ENCODE measurements at places on chromosomes 6 and 20. TPM values are rescaled to one million over a fixed set of nuclear protein-coding genes. Genes with fewer than 3 reads are reported as not detected.

DNA sequence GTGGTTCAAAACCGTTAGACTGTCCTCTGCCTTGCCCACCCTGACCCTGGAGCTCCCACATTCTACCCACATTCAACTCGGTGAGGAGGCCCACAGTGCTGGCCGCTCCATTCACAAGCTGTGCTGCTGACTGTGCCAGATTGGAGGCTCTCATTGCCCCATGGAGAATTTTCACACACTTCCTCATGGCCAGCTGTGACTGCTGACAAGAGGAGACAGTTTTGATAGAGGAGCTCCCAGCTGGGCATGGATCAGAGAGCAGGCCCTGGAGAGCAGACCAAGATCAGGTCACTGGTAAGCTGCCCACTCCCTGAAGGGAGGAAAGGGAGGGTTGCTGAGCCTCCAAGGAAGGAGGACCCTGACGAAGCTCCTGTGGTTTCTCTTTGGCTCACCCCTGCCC is 246.1 kb upstream of the RIN2 start:
- no peak for DNase-seq

DNA sequence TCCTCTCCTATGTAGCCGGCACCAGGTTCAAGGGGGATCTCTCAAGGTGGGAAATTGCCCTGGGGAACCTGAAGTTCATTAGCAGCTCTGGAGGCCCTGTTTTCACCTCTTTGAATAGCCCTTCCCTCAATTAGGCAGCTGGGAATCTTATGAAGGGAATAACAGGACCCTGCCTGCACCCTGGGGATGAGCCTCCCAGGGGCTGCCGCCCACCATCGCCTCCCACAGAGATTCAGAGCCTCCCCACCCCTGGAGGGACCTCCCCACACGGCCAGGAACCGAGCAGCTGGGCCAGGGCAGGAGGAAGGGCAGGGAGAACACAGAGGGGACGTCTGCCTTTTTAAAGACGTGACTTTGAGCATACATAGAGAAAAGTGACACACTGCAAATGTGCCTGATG is 4.6 kb upstream of the EEF1A2 start:
- DNase-seq, result no peak

- no peak for DNase-seq
Measured at GRCh38 chr20:50883856-50884255, 47.4 kb downstream of the ADNP start.

GRCh38 chr6:16836144-16836981 is 75.1 kb upstream of the ATXN1 start:
- no peak for DNase-seq

- DNase-seq, result no peak
Measured at GRCh38 chr6:158003910-158004700, 22.4 kb downstream of the SYNJ2 start.

DNA sequence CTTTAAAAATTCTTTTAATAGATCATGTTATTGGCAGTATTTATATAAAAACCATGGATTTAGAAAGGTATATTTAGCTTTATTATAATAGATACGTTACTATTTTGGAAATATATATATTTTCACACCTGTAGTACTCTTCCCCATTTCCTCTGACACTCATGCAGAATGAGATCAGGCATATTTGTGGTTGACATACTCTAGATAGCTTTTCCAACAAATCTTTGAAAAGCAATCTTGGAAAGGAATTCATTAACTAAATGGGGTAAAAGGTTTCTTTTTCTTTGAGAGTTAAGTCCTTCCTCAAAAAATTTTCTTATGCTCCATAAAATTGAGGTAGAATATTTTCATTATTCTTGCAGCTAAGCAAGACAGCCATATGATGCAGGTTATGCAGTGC is 14.5 kb downstream of the ASF1A start:
- DNase-seq, result no peak

DNA sequence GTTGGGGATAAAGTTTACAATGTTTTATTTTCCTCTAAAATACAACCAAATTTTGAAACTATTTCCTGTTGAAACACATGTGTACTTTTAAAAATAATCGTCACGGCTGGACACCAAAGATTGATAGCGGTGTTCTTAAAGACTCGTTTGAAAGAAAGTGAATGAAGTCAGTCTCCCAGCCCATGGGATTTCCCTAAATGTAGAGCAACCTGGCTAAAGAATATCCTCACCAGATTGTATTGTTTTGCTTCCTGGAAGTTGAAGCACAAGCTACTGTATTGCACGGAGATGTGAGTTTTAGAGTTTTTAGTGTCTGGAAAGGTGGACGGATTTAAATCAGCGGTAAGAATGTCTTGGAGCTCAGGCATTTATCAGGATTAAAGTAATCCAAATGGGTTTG is 189.5 kb downstream of the THBS2 start:
- DNase-seq, result no peak

- no peak for DNase-seq
Measured at GRCh38 chr6:103047567-103047966, 1654.1 kb downstream of the GRIK2 start.

DNA sequence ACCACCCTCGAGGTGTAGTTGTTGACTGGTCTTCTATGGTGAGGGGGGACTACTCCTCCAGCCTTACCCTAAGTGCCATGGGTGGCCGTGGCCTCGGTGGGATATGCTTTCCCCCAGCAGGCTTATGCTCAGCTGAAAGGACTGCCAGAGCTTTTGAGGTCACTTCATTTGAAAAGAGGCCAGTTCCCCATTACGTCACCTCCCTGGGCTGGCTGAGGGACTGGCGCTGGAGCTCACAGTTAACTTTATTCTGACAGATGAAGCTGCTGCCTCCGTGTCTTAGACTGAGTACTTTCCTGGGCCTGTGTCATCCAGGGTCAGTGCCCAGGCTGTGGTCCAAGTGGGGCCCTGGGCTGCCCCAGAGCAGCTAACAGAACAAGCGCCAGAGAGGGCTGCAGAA is 42.8 kb upstream of the PCMTD2 start:
- DNase-seq, result no peak

DNA sequence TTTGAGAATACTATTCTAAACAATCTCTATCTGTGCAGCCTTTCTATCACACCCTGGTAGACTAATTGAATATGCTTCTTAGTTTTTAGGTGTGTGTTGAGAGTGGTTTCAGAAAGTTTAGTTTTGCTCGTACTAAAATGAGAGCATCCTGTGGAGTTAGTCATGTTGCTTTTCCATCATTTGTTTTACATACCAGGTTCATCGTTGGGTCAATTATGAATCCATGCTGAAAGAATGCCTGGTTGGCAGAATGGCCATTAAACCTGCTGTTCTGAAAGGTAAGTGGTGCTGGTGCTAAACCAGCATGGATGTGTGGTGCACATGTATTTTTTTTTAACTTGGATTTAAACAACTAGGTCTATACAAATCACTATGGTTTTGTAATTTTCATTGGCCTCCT is 49.3 kb downstream of the CYB5R4 start:
- no peak for DNase-seq

Gene TSPO2
- not detected for total RNA-seq

Gene PRKN
- not detected for total RNA-seq

Gene COL11A2
- 0.61 TPM for total RNA-seq

Gene TNFRSF21
- 3.5 TPM for total RNA-seq

Gene BIRC7
- total RNA-seq, result not detected

Gene PLCB1
- total RNA-seq, result 5.3 TPM

Measured in activated T-helper 1 cell treated with anti-CD3 and anti-CD28 coated beads, Interleukin-12 subunit alpha, Interleukin-12 subunit beta, Interleukin-2, Interleukin-4 antibody, amounts not matched to agents 30 ng/mL and 10 ng/mL and 1 ng/mL, durations not matched to agents 14 hours and 24 hours and 36 hours (primary cell).